OCI-LY7 (cell line): ENCODE measurements at places on chromosomes 5 and 9.

- DNase-seq: no peak
Observed at GRCh38 chr5:86981898-86982297, 285.8 kb upstream of the RASA1 start.

DNA sequence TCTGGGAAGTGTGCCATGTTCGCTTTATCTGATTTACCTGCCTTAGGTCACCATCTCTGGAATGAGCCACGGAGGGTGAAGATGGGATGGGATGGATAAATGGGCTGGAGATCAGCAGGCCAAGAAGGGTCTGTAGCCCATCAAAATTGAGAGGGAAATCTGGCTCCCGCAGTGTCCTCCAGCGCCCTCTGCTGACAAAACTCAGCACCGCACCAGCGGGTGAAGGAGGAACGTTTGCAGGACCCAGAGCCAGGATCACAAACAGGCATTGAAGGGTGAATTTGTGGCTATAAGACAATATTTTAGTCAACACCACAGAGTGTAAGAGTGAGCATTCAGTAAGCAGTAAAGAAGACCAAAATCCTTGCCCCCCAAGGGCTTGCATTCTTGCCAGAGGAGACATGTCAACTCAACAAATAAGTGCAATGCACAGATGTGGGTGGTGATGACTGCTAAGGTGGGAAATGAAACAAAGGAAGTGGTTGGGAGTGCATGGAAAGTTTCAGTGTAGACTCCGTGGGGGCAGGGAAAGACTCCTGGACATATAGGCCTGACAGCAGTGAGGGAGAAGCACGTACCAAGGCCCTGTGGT is 124.4 kb downstream of the TENT4A start:
- DNase-seq: peak; percentile 43

DNA sequence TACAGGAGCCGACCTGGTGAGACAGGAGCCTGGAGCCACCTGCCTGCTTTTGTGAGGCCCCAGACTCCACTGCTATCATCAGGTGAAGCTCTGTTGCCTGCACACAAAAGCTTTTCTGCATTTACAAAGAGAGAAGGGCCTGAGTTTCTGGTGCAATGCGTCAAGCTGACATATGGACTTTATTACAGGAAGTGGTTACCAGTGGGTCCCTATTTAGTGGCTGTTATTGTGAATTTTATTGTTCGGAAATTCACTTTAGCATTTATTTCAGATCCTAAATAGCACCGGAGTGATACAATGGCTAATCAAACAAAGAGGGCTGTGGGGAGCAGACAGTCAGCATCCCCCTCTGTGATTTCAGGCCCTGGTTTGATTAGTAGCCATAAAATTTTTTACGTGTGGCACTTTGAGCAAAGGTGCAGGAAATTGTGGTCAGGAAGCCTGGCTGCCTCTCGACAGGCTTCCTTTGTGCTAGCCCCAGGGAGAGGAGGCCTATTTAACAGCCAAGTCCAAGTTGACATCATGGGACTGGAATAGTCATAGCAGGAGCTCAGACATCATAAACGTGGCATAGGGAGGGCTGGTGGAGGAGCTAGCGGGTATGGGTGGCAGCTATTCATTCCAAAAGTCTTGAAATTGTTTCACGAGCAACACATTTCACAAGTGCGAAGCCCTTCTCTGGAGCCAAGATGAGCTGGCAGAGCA is 8.4 kb downstream of the TGFBI start:
- peak; percentile 90 for DNase-seq

DNA sequence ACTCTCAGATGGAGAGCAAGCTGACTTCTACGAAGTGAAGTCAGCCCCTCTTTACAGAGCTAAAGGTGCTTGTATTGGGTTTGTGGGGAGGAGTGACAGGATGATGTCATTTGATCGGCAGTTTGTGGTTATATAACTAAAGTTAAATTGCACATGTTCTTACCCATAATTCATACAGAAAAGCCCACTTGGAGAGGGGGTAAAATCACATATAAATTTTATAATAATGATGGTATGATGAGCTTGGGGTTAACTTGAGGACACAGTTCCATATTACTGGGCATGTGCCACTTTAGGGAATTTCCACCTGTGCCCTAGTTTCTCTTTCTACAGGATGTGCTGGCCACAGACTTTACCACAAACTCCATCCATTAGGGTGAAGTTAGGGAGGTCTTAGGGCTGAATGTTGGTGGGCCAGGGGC is 1178.6 kb upstream of the CDH9 start:
- DNase-seq: no peak

DNA sequence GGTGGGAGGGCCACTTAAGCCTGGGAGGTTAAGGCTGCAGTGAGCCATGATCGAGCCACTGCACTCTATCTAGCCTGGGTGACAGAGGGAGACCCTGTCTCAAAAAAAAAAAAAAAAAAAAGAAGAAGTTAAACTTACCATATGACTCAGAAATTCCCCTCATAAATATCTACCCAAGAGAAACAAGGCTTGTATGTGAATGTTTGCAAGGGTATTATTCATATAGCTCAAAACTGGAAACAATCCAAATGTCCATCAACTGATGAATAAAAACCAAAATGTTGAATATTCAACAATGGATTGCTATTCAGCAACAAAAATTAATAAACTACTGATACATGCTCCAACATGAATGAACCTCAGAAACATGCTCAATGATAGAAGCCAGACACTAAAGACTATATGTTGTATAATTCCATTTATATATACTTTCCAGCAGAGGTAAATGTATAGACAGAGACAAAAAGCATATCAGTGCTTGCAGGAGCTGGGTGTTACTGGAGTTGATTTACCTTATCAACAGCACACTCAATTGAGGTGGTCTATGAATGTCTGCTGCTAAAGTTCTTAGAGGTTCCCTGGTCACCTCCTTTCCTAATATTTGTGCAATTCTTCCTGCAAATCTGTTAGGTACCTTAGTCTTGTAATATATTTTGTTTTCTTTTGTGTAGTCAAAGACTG is 5.3 kb upstream of the SREK1 start:
- DNase-seq: no peak

GRCh38 chr5:106690585-106690984 is 980.2 kb downstream of the EFNA5 start:
- no peak for DNase-seq

- no peak for DNase-seq
Observed at GRCh38 chr9:107447834-107448233, 41.7 kb downstream of the KLF4 start.

DNA sequence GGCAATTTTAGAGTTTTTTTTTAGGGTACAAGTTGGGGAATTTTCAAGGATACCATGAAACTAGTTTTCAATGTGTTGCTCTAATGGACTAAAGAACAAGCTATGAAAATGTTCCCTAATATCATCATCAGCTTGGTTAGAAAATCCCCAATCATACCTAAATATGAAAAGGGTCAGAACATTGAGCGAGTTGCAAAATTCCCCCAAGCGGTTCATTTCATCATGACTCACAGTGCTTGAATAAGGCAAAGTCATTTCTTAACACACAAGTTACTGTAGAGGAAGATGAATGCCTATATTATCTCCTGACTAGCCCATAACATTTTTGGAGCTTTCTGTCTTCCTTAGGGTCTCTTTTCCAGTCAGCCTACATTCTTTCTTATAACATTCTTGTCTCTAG is 62.7 kb downstream of the ST8SIA4 start:
- peak; percentile 40 for DNase-seq

- no peak for DNase-seq
Observed at GRCh38 chr5:178488696-178489095, 101.5 kb downstream of the COL23A1 start.

DNA sequence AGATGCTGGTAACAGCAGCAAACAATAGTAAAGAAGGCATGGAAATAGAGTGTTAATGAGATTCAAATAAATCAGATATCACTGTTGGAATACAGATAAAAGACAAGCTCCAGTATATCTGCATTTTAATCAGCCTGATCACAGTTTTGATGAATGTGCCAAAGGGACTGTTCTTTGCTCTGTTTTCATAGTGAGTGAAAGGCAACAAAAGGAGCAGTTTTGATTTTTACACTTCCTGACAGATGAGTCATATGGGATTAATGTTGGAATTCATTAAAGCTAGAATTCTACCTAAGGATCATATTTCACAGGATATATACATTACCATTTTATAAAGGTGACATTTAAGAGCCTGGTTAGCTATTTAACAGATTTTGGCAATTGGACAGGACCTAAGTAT is 743.3 kb upstream of the PTPRD start:
- DNase-seq: no peak

- no peak for DNase-seq
Observed at GRCh38 chr9:136695435-136695895, 8.2 kb upstream of the AGPAT2 start.

GRCh38 chr9:16870596-16871335 is at the start of gene BNC2:
BNC2 (minus strand) TSS chr9:16870670; CDS start chr9:16870648, 22 bp downstream.
- no peak for DNase-seq

GRCh38 chr5:154262342-154262741 is 71.8 kb downstream of the GALNT10 start:
- DNase-seq: no peak

DNA sequence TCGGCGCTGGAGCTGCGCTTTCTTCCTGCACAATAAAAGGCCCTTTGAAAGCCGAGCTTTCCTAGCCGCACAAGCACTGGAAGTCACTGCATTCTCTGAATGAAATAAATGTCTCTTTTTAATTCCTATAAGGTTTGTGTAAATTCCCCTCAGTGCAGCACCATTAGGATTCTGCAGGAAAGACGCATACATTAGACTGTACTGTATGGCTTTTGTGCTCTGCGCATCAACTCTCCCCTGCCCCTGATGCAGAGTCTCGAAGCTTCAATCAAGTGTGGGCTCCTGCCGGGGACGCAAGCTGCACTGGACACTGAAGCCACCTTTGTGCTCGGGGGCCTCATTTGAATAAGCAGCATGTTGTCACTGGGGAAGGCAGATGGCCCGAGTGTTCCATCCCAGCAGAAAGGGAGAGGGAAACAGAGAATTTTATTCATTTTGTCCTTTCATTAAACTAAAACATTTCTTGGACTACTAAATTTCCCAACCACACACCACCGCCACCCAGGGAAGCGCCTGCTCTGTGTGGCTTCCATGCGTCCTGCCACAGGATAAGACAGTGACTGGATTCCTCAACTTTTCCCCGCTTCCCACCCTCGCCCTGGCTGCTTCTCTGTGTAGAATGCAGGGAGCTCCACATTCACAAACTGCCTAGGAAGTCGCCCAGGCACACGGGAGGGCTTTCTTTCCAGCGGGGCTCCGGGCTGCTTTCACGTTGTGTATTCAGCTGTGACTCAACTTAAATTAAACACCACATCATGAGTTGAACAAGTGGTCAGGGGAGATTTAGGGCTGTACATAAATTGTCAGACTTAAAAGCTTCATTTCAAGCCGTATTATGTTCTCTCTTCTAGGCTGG is 635.4 kb downstream of the IRX1 start:
- no peak for DNase-seq

DNA sequence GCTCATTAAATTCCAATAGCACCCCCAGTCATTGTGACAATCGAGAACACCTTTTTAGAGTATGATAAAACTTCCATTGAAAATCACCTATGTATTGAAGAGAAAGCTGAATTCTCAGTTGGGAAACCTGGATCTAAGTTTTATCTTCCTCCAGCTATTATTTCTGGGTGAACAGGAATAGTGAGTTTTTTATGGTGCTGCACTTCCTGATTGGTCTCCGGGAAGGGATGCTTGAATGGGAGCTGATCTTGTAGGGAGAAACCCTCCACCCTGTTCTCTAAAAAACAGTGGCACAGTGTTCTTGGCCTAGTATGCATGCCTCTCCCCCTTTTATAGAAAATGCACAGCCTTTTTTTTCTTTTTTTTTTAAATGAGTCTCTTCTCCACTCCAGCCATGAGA is 112.2 kb downstream of the ACTBL2 start:
- no peak for DNase-seq

DNA sequence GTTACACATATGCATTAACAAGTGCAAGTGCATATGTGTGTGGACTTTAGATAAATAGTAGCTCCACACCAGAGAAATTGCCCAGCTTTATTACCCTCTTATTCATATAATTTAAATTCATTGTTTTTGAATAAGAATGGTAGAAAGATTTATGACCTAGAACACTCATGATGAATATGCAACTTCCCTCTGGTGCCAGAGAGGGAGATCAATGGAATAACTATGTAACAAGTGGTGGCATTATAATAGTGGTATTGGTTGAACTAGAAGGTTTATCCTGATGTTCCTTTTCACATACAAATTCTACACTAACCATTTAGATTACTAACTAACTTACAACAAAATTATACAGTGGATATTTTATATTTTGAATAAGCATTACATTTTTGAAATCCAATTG is 607.4 kb downstream of the CDH12 start:
- DNase-seq: no peak

DNA sequence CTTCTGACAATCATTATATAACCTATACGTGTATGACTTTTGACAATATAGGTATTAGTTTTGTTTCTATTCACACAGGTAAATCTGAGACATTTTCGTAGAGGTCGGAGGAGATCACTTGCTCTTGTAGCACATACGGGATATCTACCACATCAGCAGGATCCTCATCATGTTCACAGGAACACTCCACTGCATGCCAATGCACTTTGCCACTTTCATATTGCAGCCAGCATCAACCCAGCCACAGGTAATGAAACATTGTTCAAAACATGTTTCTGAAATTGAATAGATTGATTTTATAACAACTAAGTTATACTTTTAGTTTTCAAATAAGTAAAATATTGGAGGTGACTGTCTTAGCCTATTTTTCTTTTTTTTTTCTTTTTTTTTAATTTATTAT is 50.0 kb downstream of the DMXL1 start:
- no peak for DNase-seq

- DNase-seq: no peak
Observed at GRCh38 chr5:97559827-97560598, 377.0 kb upstream of the RIOK2 start.

DNA sequence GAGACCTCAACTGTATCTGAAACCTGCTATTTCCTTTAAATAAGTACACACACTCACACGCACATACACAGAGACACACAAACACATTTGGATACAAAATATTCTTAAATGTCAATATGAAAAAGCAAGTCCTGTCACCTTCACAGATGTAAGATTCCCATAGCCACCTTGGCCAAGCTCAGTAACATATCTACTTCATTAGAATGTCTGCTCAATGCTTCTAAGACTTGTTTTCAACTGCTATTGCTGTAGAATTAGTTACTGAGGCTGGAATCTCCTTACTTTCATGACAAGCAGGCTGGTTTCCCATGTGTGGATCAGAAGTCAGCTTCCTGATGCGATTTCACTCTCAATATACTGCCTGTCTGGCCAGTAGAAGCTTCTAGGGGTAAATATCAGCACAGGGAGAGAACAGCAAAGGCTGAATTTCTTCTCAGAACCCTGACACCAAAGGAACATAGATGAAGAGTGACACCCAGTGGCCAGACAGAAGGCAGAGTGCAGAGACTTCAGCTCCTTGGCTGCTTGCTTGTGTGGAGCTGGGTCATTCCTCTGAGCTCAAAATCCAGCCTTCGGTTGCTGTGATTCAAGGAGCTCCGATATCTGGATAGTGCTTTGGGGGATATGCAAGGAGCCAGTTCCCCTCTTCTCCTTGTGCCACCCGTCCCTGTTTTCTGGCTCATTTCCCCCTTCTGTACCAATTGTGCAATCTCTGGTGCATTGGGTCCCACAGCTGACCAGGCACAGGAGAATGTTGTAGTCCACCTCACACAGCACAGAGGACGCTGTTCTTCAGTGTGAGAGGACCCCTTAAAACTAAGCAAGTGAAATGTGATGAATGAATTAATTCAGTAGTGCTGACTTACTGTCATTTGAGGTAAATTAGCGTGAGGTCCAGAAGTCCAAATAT is 26.6 kb upstream of the ABLIM3 start:
- DNase-seq: peak; percentile 54
